ENCODE measurements at places on chromosomes 2 and 18.

DNA sequence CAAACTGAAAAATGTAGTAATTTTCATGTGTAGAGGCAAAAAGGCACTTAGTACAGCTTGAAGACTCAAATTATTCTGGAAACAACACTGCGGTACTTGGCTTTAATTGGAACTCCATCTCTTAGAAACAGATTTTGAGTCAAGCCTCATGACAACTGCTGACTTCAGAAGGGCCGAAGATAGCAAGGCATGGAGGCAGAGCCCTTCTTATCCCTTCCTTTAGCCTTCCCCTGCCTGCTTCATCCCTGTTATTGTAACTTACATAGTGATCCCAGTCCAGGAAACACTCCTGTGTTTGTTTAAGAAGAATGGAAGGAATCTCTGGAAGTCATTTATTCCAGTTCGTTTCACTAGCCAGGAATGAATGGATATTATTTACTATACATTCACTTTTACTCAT is 110.9 kb upstream of the FAM98A start:
- H3K36me3 ChIP-seq: no peaks in the 10 kb centered on the region
- no peak overlapping the region for H3K27ac ChIP-seq
- H3K4me1 ChIP-seq: no peaks in the 10 kb centered on the region
- DNase-seq: no peak
- peaks cover 12% of the 10 kb centered on the region for H3K27me3 ChIP-seq

GRCh38 chr2:55213822-55214221 is 18.3 kb downstream of the CLHC1 start:
- H3K27ac ChIP-seq: no peak overlapping the region
- no peak overlapping the region for H3K4me3 ChIP-seq
- no peak for DNase-seq
- H3K4me1 ChIP-seq: no peaks in the 10 kb centered on the region
- no peaks in the 10 kb centered on the region for H3K36me3 ChIP-seq

GRCh38 chr2:114160263-114160981 is 270.5 kb downstream of the ACTR3 start:
- no peak overlapping the region for H3K4me3 ChIP-seq
- no peak for DNase-seq
- H3K4me1 ChIP-seq: no peaks in the 10 kb centered on the region
- H3K27ac ChIP-seq: no peak overlapping the region
- no peaks in the 10 kb centered on the region for H3K36me3 ChIP-seq

DNA sequence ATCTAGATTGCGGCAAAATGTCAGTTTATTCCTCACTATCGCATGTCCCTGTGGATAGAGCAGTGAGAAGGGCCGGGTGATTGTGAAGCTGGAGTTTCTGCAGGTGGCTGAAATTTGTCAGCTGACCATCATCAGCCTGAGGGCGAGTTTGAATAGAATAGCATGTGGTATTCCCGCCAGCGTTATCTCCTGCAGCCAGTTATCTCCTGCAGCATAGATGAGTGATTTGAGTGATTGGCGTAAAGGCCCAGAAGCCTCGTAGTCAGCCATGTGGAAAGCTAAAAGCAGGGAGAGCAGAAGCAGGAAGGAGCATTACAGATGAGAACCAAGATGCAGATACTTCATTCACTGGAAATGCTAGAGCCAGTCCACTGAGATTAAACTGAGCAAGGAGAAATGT is 65.5 kb downstream of the CABLES1 start:
- H3K4me1 ChIP-seq: no peaks in the 10 kb centered on the region
- no peak overlapping the region for H3K4me3 ChIP-seq
- H3K36me3 ChIP-seq: no peaks in the 10 kb centered on the region
- H3K27ac ChIP-seq: no peak overlapping the region
- no peak for DNase-seq

DNA sequence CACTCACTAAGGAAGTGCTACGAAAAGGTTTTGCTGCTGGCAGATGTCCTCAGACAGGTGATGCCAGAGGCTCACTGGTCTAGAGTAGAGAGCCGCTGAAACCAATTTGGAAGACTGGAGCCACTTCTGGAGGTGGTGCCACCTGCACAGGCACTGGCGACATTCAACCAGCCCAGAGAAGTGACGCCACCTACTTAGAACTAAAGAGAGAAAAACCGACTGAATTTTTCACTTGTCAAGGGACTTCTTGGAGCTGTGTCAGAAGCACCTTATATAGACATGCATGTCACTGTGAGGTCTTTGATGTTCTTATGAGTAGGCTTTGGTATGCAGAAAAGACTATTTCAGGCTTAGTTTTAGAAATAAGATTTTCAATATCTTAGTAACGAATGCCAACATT is 71.4 kb downstream of the BOD1L2 start:
- no peak overlapping the region for H3K27ac ChIP-seq
- no peaks in the 10 kb centered on the region for H3K36me3 ChIP-seq
- H3K4me3 ChIP-seq: no peak overlapping the region

DNA sequence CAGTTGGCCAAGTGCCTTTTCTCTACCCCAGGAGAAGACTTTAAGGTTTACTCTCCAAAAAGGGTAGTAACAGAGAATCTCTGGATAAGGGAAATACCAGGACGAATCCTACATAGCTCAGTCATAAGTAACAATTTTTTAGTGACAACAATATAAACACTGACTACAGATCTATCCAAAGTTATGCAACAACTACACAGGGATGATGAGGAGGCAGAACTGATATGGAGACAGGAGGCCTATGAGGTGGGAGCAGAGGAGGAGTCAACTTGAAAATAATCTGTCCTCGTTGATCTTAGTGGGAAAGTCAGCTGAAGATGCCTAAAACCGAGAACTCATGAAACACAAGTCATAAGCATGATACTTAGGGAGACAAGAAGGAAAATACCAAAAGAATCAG is 40.2 kb downstream of the SLC35F5 start:
- no peaks in the 10 kb centered on the region for H3K27me3 ChIP-seq
- H3K27ac ChIP-seq: no peak overlapping the region
- H3K36me3 ChIP-seq: peaks cover 20% of the 10 kb centered on the region
- DNase-seq: no peak
- H3K4me3 ChIP-seq: no peak overlapping the region

DNA sequence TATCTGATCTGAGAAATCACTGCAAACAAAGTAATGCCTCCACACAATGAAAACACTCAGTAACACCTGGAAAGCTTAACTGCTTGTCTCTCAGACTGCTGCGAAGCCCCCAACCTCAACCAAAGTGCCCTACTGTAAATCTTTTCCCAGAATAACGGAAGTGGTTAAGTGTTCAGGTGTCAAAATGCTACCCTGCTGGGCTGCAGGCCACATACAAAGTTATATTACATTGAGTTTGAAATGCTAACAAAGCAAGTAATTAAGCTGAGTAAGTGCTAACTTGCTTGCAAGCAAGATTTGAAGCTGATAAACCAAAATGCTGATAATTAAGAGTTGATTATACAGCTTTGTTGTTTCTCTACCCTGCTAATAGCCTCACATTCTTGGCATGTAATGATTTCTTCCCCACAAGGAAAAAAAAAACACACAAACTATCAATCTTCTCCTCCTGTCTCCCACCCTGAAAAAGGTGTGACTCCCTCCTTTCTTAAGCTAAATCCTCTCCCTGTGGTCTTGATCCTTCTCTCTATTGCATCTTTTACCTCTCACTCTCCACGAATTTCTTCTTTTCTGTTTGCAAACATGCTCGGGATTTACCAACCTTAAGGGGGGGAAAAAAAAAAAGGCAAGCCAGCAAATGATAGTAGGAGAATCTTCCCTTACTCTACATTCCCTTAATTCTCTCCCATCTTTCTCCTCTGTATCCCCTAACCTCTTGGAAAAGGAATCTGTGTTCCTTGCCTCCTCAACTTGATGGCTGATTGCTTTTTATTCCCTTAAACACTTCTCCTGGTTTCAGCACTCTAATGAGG is 266.8 kb upstream of the SIX3 start:
- no peaks in the 10 kb centered on the region for H3K4me1 ChIP-seq
- no peaks in the 10 kb centered on the region for H3K36me3 ChIP-seq
- no peaks in the 10 kb centered on the region for H3K27me3 ChIP-seq
- no peak overlapping the region for H3K27ac ChIP-seq
- no peak overlapping the region for H3K4me3 ChIP-seq

DNA sequence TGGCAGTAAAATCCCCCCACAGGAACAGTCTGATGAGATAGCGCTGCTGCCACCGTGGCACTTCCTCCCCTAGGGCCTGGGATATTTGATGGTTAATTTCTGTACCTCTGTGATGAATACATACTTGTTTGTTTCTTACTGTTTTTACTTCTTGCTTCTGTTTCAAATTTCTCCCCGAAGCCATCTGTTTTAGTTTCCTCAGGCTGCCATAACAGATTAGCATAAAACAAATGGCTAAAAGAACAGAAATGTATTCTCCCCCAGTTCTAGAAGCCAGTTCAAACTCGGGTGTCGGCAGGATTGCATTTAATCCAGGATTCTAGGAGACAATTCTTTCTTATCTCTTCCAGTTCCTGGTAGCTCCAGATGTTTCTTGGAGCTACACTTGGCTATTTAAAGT is 435.9 kb downstream of the DSEL start:
- DNase-seq: no peak
- H3K27ac ChIP-seq: no peak overlapping the region
- no peaks in the 10 kb centered on the region for H3K36me3 ChIP-seq
- H3K27me3 ChIP-seq: no peaks in the 10 kb centered on the region
- H3K4me3 ChIP-seq: no peak overlapping the region

- peaks cover 51% of the 10 kb centered on the region for H3K4me1 ChIP-seq
Observed at GRCh38 chr2:26772064-26773001, 8.2 kb downstream of the SLC35F6 start.

DNA sequence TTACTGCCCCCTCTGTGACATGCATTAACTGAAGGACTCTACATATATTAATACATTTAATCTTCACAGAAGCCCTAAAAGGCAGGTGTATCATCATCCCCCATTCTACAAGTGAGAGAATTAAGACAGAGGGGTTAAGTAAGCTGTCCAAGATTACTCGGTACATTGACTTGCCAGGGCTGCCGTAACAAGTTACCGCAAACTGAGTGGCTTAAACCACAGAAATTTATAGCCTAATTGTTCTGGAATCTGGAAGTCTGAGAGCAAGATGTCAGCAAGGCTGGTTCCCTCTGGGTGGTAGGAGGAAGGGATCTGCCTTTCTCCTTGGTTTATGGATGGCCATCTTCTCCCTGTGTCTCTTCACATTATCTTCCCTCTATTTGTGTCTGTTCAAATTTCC is 605.5 kb downstream of the EPHA4 start:
- no peaks in the 10 kb centered on the region for H3K4me1 ChIP-seq
- peaks cover 7% of the 10 kb centered on the region for H3K27me3 ChIP-seq
- no peak overlapping the region for H3K4me3 ChIP-seq
- H3K27ac ChIP-seq: no peak overlapping the region
- H3K36me3 ChIP-seq: no peaks in the 10 kb centered on the region

GRCh38 chr2:127134833-127135830 is 28.2 kb upstream of the BIN1 start:
- no peaks in the 10 kb centered on the region for H3K27me3 ChIP-seq
- H3K4me3 ChIP-seq: no peak overlapping the region
- no peaks in the 10 kb centered on the region for H3K4me1 ChIP-seq
- H3K36me3 ChIP-seq: peaks cover 1% of the 10 kb centered on the region
- no peak overlapping the region for H3K27ac ChIP-seq

DNA sequence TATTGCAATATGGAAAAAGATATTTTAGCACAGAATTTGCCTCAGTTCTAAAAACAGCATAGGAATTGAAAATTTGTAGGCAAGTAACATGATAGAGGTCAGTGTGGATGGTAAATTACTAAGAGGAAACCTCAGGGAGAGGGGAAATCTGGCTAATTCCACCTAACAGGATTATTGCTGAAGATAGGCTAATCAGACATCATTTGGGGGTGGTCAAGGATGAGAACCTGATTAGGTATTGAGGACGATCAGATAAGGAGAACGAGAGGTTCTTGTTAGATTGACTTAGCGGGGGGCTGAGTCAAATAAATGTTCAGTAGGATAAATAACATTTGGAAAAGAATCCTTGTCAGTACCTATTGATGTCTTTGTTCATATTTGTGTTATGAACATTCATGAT is 543.2 kb upstream of the LRRTM4 start:
- H3K27ac ChIP-seq: no peak overlapping the region
- no peaks in the 10 kb centered on the region for H3K36me3 ChIP-seq
- H3K27me3 ChIP-seq: no peaks in the 10 kb centered on the region
- no peak for DNase-seq

- no peak for DNase-seq
- H3K27ac ChIP-seq: no peak overlapping the region
- peaks cover 20% of the 10 kb centered on the region for H3K27me3 ChIP-seq
- no peak overlapping the region for H3K4me3 ChIP-seq
- H3K4me1 ChIP-seq: no peaks in the 10 kb centered on the region
- no peaks in the 10 kb centered on the region for H3K36me3 ChIP-seq
Observed at GRCh38 chr2:120466704-120467054, 120.7 kb downstream of the INHBB start.

DNA sequence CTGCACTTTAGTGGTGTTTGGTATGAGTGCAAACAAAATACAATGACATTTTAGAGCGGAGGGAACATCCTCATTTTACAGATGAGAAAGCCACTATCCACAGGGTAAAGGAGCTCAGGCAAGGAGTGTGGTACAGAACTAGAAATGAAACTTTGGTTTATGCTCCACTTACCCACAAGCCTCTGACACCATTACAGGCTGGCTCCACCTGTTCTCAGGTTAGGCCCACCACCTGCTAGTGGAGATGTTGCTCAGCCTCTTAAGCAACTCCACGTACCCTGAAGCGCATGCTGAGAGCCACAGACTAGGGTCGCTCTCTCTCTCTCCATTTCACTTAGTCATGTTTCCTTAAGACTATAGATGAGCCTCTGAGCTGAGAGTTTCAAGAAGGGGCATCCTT is 130.0 kb downstream of the MBD2 start:
- peaks cover 22% of the 10 kb centered on the region for H3K27me3 ChIP-seq
- DNase-seq: no peak

DNA sequence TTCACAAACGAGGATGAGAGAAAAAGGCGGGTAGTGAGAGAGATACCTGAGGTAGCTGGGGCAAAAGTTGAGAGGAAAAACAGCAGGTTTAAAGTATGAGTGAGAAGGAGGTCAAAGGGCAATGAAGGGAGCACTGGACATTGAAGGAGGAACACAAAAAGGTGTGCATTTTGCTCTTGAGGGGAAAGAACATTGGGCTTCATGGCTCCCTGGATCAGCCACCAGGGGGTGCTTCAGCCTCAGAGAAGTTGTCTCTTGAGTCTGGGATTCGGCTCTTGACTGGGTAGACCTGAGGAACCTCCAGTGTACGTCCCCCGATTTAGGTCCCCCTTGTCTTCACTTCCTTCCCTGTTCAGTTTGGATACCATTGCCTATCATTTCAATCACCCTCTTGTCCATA is 128.5 kb downstream of the RAPGEF4 start:
- no peak overlapping the region for H3K27ac ChIP-seq
- H3K27me3 ChIP-seq: peaks cover 62% of the 10 kb centered on the region
- H3K4me3 ChIP-seq: no peak overlapping the region
- DNase-seq: no peak

DNA sequence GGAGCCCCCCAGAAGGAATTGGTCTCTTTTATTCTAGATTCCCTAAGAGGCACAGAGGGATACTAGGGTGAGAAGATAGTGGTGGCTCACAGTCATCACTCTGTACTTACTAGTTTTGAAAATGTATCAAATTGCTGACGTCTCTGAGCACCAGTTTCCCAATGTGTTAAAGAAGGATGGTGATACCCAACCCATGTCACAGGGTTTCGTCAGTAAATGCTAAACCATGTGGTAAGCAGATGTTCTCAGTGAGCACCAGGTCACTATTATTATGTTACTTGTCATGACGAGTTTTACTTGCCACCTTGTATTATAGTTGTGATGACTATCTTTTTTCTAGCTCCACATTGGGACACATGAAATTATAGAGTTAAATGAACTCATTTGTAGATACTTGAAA is 54.7 kb downstream of the NEDD4L start:
- DNase-seq: no peak
- H3K4me1 ChIP-seq: no peaks in the 10 kb centered on the region
- H3K4me3 ChIP-seq: no peak overlapping the region
- H3K27ac ChIP-seq: no peak overlapping the region
